ENCODE measurements at places on chromosomes 6 and 20.

DNA sequence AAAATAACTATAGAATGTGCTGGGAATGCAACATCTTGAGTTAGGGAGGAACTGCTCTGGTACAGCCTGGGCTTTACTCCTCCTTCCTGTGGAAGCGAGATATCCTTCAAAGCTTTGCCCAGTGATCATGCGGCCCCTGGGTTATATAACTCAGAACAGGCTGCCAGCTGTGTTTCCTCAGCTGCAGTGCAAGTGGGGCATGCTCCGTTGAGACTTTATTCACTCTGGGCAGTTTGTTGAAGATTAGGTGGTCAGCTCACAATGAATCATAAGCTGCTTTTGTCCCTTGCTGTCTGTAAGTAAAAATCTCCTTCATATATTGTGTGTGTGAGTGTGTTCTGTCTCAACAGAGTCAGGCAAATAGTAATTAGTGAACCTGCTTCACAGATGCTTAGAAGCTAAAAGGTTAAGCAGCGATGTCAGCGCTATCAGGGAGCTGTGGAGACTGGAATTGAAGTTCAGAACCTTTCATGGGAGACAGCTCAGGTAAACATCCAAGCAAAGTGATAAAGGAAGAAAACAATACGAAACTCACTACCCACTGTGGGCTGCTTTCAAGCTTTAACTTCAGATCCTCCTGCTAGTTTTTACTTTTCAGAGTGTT is 688.4 kb downstream of the HTR1B start:
- DNase-seq: no peak

- no peak for DNase-seq
Measured at GRCh38 chr6:167285077-167285770, 5.9 kb upstream of the UNC93A start.

DNA sequence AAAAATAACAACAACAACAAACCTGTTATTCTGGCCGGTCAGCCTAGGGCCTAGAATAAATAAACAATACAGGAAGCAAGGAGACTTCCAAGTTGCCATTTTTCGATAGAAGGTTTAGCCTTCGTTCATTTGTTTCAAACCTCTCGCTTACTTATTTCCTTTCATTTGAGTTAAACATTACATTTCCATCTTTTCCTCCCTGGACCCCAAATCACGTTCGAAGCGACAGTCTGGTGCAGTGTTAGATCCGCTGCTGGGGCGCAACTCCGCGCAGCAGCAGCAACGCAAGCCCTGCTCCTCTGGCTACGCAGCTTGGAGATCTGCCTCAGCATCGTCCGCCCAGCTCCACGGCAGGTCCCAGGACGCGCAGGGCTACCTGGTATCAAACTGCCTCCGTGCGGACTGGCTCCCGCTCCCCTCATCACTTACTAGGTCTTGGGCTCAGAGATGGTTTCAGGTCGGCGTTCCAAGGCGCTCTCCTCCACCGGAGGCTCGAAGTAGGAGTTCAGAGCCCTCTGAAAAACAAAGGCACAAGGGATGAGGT is 530 bp downstream of the TDP2 start:
- no peak for DNase-seq

- DNase-seq: no peak
Measured at GRCh38 chr6:153096792-153097191, 34.3 kb downstream of the RGS17 start.

- no peak for DNase-seq
Measured at GRCh38 chr20:62959998-62960436, 7.5 kb downstream of the SLC17A9 start.

DNA sequence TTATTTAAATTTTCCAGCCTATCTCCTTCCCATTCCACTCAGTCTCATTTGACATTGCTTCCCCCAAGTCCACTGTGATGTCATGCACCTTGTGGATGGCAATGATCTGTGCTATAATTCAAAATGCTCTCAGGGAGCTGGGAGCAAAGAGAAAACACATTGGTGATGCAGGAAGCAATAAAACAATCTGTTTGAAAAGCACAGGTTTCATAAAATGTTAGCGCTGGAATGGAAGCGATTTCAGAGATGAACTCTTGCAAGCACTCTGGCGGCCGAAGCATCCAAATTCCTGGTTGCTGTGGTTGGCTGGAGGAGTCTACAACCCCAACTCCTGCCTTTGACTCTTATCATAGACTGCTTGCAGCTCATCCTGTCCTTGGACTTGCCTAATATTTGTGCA is 167.0 kb downstream of the GMPR start:
- DNase-seq: no peak

GRCh38 chr6:82521369-82521768 is 157.8 kb downstream of the TPBG start:
- no peak for DNase-seq

All from NCI-H1436 treated with DMSO at 0.1 percent for 48 hours (cell line).